ENCODE measurements at places on chromosomes 12 and 14.

DNA sequence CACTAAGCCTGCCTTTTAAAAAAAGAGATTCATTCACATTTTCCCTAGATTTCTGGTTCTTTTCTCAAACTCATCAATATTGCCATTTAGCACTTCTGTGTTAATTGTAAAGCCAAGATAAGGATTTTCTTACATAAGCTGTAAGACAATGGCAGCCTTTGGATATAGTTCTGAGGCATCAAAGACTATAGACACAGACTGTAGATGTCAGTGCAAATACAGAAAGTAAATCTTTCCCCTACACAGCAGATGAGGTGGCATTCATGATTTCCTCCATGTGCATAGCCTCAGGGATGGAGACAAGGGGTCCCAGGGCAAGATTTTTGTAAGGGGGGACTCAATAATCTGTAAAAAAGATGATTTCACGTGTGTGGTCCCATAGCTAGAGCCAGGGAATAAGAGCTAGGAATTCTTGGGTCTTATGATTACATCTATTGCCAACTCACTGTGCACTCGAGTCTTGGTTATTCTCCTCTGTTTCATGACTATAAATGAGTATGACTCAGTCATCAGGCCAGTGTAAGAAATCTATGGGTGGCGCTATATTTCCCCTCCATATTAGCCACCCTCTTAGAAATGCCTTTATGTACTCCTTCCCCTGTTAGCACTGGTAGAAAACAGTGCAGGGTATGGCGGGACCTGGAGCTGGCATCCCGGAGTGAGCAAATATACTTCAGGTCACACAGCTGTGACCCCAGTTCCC lies 207.5 kb downstream of the EXOC5 start:
- no peak for DNase-seq

DNA sequence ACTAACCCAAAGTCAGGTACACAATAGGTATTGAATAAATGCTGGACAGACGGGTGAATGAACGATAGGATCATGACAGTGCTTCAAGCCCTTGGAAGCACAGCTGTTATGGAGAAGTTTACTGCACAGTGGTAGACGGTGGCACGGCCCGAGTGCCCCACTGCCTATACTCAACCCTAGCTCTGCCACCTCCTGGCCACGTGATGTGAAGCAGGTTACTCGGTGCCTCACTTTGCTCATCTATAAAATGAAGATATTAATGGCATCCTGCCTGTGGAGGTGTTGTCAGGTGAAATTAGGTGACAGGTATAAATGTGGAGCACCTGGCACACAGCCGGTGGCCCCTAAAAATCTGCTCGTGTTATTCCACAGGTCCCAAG lies 5.8 kb downstream of the ASB2 start:
- DNase-seq: peak; percentile 17

- DNase-seq: no peak
Observed at GRCh38 chr14:25461780-25462179, 411.8 kb upstream of the STXBP6 start.

DNA sequence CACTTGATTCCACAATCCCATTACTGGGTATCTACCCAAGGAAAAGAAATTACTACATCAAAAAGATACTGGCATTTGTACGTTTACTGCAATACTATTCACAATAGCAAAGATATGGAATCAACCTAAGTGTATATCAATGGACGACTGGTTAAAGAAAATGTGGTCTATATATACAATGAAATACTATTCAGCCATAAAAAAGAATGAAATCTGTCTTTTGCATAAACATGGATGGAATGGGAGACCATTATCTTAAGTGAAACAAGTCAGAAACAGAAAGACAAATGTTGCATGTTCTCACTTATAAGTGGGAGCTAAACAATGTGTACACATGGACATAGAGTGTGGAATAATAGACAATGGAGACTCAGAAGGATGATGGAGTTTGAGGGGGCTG lies 5.0 kb upstream of the OS9 start:
- no peak for DNase-seq

GRCh38 chr14:92603309-92604242 lies 90.0 kb downstream of the RIN3 start:
- DNase-seq: no peak

GRCh38 chr14:63542231-63542999 lies 762 bp downstream of the PPP2R5E start:
- peak; percentile 74 for DNase-seq

- DNase-seq: peak; percentile 69
Observed at GRCh38 chr12:105470601-105471000, 140.1 kb downstream of the C12orf75 start.

DNA sequence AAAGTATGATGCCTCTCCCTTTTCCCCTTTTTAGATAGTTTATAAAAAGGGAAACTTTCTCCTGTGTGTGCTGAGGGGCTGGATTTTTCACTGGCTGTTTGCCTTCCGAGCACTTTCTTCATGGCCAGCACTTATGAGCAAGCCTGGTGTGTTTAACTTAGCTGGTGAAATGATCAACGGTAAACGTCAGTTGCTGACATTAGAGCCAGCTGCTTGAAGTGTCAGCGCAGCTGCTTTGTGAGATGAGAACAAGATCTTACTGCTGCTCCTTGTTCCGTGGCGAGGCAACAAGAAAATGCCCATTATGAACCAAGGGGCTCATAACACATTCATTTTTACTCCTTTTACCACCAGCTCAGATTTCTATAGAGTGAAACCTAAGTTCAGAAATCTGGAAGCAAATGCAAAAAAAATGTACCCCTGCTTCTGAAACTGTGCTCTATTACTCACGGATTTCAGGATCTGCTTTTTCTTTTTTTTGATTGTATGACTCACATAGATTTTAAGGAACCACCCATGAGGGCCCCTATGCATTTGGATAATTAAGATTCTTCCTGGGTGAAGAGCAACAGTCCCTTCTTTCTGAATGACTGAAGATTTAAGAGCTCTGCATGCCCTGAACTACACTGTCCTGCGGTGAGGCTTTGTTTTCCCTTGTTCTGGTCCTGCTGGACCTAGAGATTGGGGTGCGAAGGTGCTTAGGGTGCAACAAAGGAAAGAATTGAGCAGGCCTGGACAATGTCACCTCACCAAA lies 74.3 kb upstream of the CPM start:
- no peak for DNase-seq

- no peak for DNase-seq
Observed at GRCh38 chr12:124856132-124856841, 7.4 kb downstream of the SCARB1 start.

GRCh38 chr14:104345621-104346462 lies 207.5 kb downstream of the KIF26A start:
- DNase-seq: no peak

DNA sequence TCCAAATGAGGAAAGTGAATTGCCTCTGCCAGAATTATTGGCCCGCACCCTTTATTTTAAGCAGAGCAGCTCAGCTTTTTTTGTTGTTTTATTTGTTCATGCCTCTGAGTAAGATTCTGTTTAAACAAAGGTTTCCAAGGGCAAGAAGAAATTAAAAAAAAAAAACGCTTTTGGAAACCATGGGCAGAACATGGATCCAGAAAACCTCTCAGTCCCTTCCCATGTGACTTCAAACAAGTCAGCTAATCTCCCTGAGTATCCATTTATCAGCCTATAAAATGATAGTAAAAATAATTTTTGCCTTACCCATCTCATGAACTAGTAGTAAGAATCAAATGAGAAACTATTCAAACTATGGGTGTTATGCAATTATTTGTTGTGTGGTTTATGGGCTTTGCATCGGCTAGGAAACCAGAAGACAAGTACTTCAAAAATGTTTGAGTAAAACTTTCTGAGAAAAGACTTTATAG lies 27.6 kb downstream of the KITLG start:
- no peak for DNase-seq

- peak; percentile 19 for DNase-seq
Observed at GRCh38 chr14:88962356-88962755, 137.9 kb downstream of the TTC8 start.

- no peak for DNase-seq
Observed at GRCh38 chr14:102901633-102902032, 20.8 kb upstream of the AMN start.

- DNase-seq: no peak
Observed at GRCh38 chr12:96473394-96474093, 15.8 kb upstream of the CFAP54 start.

GRCh38 chr12:80988986-80989385 lies 51.3 kb upstream of the LIN7A start:
- no peak for DNase-seq

DNA sequence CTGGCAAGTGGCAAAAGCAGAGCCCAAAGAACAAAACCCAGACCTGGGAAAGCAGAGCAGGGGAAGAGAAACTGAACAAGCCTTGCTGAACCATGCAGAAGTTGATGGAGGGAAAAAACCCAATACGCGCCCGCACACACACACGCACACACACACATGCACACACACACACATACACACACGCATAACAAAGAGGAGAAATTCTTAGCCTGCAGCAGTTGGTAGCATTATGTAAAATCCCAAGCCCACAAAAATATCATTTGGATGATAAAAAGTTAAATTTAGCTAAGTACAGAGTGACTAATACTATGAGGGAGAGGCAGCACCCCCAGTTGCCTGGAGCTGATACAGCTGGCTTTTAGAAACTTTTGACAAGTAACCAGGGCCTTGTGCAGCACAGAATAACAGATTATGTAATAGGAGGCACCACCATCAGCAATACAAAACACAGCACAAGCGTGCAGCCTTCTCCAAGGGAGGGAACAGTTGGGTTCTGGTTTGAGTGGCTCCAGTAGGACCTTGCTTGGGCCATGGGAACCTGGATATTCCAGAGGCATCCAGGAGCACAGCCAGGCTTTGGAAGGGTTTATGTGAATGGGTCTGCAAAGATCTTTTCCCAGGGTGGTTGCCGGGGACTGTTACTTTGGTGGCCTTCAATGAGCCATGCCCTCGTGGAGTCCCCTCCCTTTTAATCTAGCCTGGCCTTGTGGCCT lies 35.3 kb downstream of the PITPNM2 start:
- DNase-seq: no peak

- DNase-seq: no peak
Observed at GRCh38 chr12:68075416-68075815, 84.1 kb downstream of the IFNG start.

DNA sequence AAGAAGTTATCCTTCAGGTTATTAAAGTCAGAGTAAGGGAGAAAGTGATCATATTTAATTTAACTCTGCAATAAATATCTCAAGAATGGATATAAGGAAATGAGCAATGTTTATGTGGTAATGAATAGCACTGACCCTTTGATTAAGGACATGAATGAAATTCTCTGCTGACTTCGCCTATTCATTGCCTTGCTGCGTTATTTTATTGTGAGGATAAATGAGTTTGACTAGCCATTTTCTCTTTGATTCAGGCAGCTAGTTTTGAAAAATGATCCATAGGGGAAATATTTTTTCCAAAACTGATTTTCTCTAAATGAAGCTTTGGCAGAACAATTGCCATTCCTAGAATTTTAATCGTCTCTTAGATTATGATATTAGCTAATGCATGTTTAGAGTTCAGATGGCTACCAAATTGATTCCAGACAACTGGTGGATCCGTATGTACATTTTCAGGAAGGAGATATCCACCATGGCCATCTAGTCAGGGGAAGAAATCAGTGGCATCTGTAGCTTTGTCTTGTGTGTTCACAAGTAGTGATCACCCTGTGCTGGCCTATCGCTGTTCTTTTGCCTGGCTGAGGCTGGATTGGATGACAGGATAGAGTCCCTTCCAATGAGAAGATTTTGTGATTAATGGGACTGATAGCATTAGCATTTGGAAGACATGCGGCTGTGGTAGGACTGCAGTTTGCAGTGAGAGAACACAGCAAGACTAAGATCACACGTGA lies 302.3 kb upstream of the RGS6 start:
- DNase-seq: no peak

DNA sequence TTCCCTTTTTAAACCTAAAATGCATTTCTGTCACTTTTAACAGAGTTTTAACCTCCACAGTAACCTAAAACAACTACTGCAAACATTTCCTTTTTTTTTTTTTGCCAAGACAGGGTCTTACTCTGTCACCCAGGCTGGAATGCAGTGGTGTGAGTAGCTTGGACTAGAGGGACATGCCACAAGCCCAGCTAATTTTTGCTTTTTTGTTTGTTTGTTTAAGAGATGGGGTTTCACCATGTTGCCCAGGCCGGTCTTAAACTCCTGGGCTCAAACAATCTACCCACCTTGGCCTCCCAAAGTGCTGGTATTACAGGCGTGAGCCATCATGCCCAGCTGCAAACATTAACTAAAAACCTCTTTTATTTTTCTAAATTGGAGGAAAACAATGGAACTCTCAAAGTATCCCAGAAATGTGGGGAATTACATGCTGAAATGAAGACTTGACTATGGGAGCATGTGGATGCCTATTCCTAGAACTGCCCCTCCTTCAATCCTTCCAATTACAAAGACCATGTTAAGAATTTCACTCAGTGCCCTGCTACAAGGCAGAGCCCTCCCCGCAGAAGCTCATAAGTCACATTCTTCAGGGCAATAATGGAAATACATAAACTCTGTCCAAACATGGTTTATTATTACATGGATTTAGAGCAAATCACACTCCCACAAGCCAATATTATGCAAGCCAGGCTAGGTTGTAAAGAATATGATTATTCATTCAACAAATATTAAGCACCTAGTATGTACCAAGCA lies 66.9 kb downstream of the C12orf56 start:
- no peak for DNase-seq

- no peak for DNase-seq
Observed at GRCh38 chr12:77076886-77077285, 11.5 kb upstream of the E2F7 start.

GRCh38 chr14:77582511-77582910 lies 33.9 kb downstream of the SPTLC2 start:
- DNase-seq: no peak

GRCh38 chr14:78164226-78164853 lies 5.8 kb upstream of the NRXN3 start:
- DNase-seq: peak; percentile 76

GRCh38 chr12:6824085-6824775 lies 2.6 kb downstream of the GPR162 start:
- DNase-seq: no peak

DNA sequence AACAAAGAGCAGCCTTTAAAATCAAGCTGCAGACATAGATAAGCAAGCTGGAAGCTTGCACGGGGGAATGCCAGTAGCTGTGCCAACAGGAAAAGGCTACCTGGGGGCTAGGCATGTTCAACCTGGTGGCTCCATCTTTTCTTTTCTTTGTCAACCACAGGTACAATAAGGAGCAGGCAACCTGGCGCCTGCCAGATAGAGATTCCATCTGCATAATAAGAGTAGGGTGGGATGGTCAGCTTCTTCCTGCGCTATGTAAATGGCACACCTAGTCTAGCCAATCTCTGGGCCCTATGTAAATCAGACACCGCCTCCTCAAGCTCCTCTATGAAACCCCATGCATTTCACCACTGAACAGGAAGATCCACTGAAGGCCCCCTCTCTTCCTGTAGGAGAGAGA lies 87.4 kb upstream of the PKP2 start:
- DNase-seq: no peak

DNA sequence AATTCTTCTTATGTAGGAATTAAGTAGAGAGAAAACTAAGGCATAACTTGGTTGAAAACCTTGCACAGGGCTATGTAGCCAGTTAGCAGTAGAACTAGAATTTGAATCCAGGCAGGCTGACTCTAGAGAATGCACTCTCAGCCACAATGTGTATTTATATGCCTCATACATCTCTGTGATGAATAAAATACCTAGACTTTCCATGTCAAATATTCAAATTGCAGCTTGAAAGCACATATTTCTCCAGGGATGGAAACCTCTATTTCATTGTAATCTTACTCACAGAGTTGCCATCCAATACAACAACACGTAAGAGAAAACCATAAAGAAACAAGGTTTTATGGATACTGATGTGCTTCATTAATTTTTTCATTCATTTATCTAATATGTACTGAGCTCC lies 256.0 kb upstream of the FLRT2 start:
- DNase-seq: no peak

Measured in WERI-Rb-1 (cell line).